Calu3 (cell line): ENCODE measurements at places on chromosomes 16 and 17. TPM values are rescaled to one million over a fixed set of nuclear protein-coding genes. Genes with fewer than 3 reads are reported as not detected.

Gene SEPTIN1
- 1.5 and 1.9 TPM in 2 replicates for total RNA-seq

Gene TNP2
- total RNA-seq, result not detected in 2 replicates

DNA sequence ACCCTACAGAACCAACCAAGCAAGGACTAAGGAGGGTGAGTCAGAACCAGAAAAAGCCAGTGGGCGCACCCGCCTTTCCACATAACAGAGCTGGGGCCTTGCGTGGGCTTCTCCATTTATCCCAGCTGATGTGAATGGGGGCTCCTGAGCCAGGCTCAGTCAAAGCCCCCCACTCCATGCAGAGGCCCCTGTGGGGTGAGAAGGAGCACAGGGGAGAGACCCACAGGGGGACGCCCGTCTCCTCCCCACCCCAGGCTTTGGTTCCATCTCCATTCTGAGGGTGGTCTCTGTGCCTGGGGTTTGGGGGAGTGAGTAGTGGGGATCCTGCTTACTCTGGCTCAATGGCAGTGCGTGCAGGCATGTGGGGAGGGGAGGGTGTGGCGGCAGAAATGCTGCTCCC is 210.1 kb upstream of the TNRC6C start:
- no peak overlapping the region for H3K4me3 ChIP-seq
- H3K27ac ChIP-seq, result no peak overlapping the region
- DNase-seq, result no peak
- H3K4me1 ChIP-seq, result no peaks in the 10 kb centered on the region

- no peaks in the 10 kb centered on the region for H3K27me3 ChIP-seq
- no peak overlapping the region for H3K4me3 ChIP-seq
- no peaks in the 10 kb centered on the region for H3K4me1 ChIP-seq
- H3K27ac ChIP-seq, result no peak overlapping the region
- no peaks in the 10 kb centered on the region for H3K36me3 ChIP-seq
Measured at GRCh38 chr17:28029044-28029443, 13.4 kb upstream of the NLK start.

DNA sequence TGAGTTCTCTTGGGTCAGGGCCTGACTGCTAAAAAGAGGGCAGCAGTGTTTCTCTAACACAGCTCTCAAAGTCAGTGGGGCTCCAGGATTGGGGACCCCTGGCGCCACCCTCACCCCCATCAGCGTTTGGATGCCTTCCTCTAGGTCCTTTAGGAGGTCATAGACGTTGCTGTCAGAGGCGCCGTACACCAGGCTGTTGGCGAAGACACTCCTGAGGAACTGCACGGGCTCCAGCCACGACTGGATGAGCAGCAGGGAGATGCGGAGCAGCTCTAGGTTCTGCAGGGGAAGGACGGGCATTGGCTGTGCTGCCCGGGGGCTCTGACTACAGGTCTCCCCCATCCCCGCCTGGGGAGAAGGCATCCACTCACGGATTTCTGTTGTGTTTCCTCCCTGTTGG is 993 bp downstream of the GH1 start:
- H3K27me3 ChIP-seq, result peaks cover 68% of the 10 kb centered on the region
- H3K4me1 ChIP-seq, result no peaks in the 10 kb centered on the region
- no peak overlapping the region for H3K4me3 ChIP-seq
- no peak overlapping the region for H3K27ac ChIP-seq
- DNase-seq, result no peak
- H3K36me3 ChIP-seq, result no peaks in the 10 kb centered on the region

- H3K4me3 ChIP-seq, result no peak overlapping the region
- H3K27me3 ChIP-seq, result no peaks in the 10 kb centered on the region
- no peaks in the 10 kb centered on the region for H3K4me1 ChIP-seq
Measured at GRCh38 chr16:47211218-47211617, 67.5 kb upstream of the NETO2 start.

DNA sequence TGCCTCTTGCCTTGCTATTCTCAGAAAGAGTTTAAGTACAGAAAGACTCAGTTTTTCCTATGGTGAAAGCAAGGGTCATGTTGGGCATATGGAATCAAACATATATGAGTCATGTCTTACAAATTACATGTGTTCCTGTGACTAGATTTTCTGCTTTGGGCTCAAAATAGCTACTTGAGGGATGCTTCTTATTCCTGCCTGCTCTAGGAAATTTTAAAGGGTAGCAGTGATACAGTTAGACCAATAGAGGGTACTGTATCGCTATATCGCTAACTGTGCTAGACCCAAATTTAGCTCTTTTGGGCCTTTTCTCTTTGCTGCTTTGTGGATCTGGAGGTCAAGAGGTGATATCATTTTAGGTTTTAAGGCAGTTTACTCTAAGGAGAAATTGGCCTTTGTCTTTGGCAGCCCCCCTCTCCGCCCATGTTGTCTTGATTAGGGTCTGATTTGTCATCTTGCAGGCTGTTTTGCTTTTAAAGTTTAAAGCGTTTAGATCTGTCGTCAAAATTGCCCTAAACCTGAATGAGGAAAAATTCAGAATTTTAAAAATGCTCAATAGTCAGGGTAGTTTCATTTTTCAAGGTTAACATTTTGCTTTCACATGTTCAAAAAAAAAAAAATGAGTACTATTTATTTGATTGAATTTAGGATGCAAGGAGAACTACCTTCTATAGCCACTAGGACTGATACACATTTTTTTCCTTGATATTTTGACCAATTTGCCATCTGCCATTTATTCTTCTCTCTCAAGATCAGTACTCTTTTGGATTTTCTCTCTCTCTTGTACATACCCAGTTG is 8.8 kb downstream of the NFATC3 start:
- no peaks in the 10 kb centered on the region for H3K36me3 ChIP-seq
- no peaks in the 10 kb centered on the region for H3K27me3 ChIP-seq
- no peak overlapping the region for H3K4me3 ChIP-seq
- H3K27ac ChIP-seq, result no peak overlapping the region
- DNase-seq, result no peak
- peaks cover 46% of the 10 kb centered on the region for H3K4me1 ChIP-seq

GRCh38 chr16:17510567-17510966 is 39.8 kb upstream of the XYLT1 start:
- no peak overlapping the region for H3K4me3 ChIP-seq
- DNase-seq, result no peak
- peaks cover 47% of the 10 kb centered on the region for H3K27me3 ChIP-seq
- H3K4me1 ChIP-seq, result no peaks in the 10 kb centered on the region
- no peaks in the 10 kb centered on the region for H3K36me3 ChIP-seq

DNA sequence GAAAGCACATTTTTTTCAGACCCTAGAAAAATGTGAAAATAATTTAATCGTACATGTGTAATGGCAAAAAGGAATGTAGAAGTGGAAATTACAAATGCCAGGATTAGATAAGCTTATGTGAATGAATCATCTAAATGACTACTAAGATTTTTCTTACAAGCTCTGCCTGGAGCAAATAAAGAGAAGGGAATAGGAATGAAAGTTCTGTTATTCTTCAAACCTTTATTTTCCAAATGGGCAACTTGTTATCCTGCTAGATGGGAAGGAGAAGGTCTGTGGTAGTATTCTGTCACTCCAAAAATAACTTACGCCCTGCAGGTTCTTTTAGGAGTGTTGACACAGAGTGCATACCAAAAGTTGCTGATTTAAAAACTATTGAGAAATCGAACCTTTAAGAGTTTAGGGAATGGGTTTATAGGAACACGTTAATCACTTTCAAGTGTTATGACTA is 9.7 kb downstream of the CTCF start:
- no peak overlapping the region for H3K4me3 ChIP-seq
- peaks cover 5% of the 10 kb centered on the region for H3K4me1 ChIP-seq
- H3K36me3 ChIP-seq, result peaks cover 27% of the 10 kb centered on the region
- H3K27ac ChIP-seq, result no peak overlapping the region
- no peaks in the 10 kb centered on the region for H3K27me3 ChIP-seq
- DNase-seq, result no peak

DNA sequence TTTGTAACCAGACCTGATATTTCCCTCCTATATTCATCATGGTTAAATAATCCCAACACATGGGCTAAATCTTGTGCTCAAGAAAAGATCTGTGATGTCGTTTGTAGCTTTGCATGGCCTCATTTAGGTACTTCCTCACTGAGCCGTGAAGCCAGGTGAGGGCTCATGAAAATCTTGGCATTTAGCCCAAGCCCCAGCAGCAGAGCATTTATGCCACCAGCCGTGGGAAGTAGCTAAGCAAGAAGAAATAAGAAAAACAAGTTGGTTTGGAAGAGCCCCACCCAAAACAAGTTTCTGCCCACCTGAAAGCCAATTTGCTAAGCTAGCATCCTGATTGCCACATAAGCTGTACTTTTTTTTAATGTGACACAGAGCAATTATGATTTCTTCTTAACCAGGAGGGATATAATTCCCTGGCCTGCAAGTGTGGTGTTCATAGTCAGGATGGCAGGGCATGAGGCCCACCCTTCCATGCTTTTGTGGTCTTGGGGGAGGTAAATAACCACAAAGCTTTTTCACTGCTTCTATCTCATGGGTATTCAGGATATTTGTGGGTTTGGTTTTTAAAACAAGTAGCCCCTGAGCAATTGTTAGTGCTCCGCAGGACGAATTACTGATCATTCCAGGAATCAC is 10.5 kb downstream of the TMIGD1 start:
- DNase-seq, result peak; percentile 14
- H3K27ac ChIP-seq, result peak overlapping the region; percentile 20
- no peaks in the 10 kb centered on the region for H3K36me3 ChIP-seq
- H3K27me3 ChIP-seq, result peaks cover 8% of the 10 kb centered on the region
- peaks cover 21% of the 10 kb centered on the region for H3K4me1 ChIP-seq

- H3K27me3 ChIP-seq, result no peaks in the 10 kb centered on the region
- no peak for DNase-seq
- peaks cover 11% of the 10 kb centered on the region for H3K36me3 ChIP-seq
- H3K4me1 ChIP-seq, result peaks cover 21% of the 10 kb centered on the region
Measured at GRCh38 chr17:64384253-64385186, 6.1 kb downstream of the PECAM1 start.

- H3K27me3 ChIP-seq, result peaks cover 72% of the 10 kb centered on the region
- H3K4me1 ChIP-seq, result no peaks in the 10 kb centered on the region
Measured at GRCh38 chr16:55055262-55055661, 124.6 kb downstream of the IRX5 start.

DNA sequence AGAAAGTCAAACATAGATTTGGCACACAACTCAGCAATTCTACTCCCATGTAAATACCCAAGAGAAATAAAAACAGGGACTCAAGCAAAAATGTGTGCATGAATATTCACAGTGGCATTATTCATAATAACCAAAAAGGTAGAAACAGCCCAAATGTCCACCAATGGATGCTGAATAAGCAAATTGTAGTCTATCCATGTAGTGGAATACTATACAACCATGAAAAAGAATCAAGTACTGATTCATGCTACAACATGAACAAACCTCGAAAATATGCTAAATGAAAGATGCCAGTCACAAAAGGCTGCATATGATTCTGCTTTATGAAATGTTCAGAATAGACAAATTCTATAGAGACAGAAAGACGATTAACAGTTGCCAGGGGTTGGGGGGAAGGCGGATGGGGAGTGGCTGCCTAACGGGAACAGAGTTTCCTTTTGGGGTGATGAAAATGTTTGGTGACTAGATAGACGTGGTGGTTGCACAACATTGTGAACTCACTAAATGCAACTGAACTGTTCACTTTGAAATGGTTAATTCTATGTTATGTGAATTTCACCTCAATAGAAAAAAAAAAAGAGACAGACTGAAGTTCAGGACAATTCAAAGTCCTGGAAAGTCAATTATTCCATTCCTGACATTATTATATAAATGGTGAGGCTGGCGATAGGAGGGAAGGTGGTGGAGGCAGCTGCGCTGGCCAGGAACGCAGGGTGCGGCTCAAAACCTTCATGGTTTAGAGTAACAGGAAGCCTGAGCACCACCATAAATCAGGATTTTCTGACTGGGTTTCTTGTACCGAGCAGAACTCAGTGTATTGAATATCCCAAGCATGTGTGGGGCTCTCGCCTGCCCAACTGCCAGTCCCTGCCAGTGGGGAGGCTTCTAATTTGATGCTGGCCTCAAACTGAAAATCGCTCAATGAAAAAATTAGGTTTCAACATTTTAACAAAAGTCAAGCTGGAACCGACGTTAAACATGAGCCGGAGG is 300.9 kb downstream of the C16orf95 start:
- H3K36me3 ChIP-seq, result no peaks in the 10 kb centered on the region
- no peak for DNase-seq
- no peak overlapping the region for H3K27ac ChIP-seq
- H3K4me1 ChIP-seq, result peaks cover 8% of the 10 kb centered on the region

DNA sequence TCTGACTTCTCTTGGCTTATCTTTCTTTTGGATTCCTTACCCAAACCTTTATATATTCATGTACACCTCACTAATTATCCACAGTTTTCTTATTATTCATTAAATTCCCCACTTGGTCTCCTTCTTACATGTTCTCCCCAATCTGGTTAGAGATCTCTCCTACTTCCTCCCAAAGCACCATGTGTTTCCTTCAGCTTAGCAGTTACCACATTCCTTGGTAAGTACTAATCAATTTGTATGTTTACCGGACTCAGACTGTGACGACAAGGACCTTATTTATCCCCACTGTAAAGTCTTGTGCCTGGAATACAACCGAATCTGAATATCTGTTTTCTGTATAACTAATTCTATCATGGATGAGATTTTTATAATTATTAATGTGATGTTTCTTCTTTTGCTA is 389.5 kb downstream of the KCNJ2 start:
- no peaks in the 10 kb centered on the region for H3K36me3 ChIP-seq
- no peaks in the 10 kb centered on the region for H3K27me3 ChIP-seq
- no peak overlapping the region for H3K4me3 ChIP-seq
- no peaks in the 10 kb centered on the region for H3K4me1 ChIP-seq
- no peak overlapping the region for H3K27ac ChIP-seq

GRCh38 chr16:83968306-83968851 is 335 bp downstream of the NECAB2 start:
- H3K4me1 ChIP-seq, result no peaks in the 10 kb centered on the region
- H3K36me3 ChIP-seq, result peaks cover 26% of the 10 kb centered on the region
- H3K27me3 ChIP-seq, result peaks cover 54% of the 10 kb centered on the region
- no peak overlapping the region for H3K27ac ChIP-seq
